NCI-H187 (cell line): ENCODE measurements at places on chromosomes 4 and X.

DNA sequence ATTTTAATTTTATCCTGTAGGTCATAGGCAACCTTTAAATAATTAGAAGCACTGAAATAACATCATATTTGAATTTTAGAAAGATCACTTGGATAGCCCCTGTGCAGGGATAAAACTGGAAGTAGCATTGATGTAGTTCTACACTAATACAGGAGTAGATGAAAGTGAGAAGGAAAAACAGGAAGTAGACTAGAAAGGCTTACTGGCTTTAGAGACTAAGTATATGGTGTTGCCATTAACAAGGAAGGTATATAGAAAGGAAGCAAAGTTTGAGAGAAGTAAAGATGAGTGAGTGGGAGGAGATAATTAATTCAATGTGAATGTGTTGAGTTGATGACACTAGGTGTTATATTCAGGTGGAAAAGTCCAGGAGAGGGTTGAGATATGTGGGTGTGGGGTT lies 73.1 kb upstream of the EPGN start:
- DNase-seq = no peak

DNA sequence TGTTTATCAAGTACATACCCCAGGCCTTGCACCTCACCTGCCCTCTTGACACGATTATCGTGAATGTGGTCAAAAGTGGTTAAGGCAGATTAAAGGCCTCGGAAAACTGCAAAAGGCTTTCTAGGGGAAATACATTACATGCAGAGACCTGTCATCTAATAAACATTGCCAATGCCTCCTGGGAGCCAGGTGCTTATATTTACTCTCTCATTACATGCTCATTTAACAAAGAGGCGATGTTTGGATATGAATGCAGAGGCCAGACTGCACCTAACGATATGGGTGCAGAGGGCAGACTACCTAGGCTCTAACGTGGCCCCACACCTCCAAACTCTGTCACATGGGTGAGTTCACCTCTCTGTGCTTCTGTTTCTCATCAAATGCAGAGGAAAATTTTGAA lies 14.5 kb downstream of the CRMP1 start:
- DNase-seq = no peak

- no peak for DNase-seq
Measured at GRCh38 chr4:686413-687040, 2.4 kb downstream of the SLC49A3 start.

DNA sequence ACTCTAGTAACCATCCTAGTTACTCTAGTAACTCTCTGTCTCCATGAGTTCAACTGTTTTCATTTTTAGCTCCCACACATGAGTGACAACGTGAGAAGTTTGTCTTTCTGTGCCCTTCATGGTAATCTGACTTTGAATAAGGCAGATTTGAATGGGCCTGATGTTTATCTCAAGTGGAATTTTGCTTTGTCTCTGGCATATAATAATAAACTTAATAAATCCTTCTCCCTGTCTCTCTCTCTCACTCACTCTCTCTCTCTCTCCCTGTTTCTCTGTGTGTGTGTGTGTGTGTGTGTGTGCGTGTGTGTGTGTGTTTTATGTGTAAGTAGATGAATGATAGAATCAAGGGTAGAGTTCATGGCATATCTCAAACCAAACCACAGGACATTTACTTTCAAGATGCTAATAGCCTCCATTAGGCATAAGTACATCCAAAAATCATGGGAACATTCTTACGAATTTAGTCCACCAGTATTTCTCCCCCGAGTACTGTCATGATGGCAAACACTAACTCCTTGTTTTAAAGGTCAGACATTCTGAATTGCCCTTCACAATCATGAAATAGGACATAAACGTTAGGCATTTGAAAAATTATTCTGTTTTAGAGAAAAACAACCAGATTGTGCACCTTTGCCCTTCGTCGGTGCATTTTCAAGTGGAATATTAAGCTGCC lies 193.1 kb downstream of the SPATA18 start:
- DNase-seq = peak; percentile 58

DNA sequence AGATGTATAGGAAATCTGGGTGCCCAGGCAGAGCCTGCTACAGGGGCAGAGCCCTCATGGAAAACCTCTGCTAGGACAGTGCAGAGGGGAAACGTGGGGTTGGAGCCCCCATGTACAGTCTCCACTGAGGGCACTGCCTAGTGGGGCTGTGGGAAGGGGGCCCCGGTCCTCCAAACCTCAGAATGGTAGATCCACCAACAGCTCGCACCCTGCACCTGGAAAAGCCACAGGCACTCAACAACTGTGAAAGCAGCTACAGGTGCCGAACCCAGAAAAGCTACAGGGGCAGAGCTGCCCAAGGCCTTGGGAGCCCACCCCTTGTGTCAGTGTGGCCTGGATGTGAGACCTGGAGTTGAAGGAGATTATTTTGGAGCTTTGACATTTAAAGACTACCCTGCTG lies 5.4 kb upstream of the XPNPEP2 start:
- DNase-seq = no peak

- DNase-seq = no peak
Measured at GRCh38 chr4:90001023-90001422, 106.4 kb downstream of the MMRN1 start.

DNA sequence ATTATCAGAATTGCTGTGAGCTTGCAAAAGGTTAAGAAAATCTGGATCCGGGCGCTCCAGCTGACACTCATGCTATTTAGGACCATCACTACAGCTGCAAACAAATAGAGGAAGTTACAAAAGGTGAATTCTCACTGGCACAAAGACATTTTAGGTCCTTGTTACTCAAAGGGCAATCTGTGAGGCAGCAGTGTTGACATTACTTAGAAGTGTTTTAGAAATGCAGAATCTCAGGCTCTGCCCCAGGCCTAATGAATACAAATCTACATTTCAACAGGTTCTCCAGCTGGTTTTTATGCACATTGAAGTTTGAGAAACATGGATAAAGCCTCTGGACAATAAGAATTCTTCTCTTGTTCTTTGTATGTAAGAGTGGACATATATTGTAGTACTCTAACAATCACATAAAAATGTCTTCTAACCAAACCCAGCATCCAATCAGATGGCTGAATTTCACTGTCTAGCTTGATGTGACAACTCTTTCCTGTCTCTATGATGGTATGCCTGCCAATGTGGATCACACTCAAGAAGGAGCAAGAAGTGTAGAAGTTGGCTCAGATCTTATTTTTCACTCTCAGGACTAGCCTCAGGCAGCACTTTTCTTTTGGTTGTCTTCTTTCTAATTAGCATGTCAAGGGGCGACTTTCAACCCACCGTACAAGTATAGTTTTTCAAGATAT lies 18.8 kb downstream of the SLC7A11 start:
- no peak for DNase-seq

DNA sequence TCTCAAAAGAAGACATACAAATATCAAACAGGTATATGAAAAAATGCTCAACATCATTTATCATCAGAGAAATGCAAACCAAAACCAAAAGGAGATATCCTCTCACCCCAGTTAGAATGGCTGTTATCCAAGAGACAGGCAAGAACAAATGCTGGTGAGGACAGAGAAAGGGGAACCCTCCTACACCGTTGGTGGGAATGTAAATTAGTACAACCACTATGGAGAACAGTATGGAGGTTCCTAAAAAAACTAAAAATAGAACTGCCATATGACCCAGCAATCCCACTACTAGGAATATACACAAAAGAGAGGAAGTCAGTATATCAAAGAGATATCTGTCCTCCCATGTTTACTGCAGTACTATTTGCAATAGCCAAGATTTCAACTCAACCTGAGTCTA lies 83.5 kb downstream of the CDS1 start:
- DNase-seq = no peak

- no peak for DNase-seq
Measured at GRCh38 chr4:133565379-133565778, 416.3 kb downstream of the PCDH10 start.

GRCh38 chr4:43379016-43379415 lies 486.5 kb downstream of the GRXCR1 start:
- no peak for DNase-seq

GRCh38 chrX:18886005-18886343 lies 97.9 kb downstream of the PHKA2 start:
- no peak for DNase-seq

GRCh38 chr4:14749910-14750309 lies 252.4 kb upstream of the CPEB2 start:
- DNase-seq = no peak

- no peak for DNase-seq
Measured at GRCh38 chr4:65791812-65792308, 121.6 kb upstream of the EPHA5 start.

DNA sequence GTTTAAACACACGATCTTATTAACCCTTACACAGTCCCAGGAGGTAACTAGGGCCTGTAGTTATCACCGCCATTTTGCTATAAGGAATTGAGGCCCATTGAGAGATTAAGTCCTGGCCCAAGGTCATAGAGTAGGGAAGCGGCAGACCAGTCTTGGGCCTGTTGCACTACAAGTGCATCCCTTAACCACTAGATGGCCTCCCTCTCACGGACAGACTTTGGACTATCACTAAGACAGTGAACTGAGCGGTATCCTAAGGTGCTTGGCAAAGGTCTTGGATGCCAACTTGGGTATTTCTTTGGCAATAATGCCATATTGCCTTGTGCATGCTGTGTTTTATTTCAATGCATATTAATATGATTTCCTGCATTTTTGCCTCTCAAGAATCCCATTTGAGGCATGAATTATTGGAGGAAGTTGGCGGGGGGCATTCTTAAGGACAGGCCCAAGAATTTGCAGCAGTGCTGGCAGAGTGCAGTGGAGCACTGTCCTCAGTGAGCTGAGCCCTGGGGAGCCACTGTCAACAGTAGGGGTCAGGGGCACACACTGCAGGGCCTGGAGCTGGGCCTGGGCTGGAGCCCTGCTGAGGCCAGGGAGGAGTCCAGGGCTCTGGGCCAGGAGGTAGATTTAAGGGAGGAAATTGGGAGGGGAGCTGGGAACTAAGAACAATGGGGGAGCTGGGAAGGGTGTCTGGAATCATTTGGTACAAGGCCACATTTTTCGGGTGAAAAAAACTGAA lies 147.4 kb downstream of the SMIM20 start:
- DNase-seq = peak; percentile 6
